Putamen (tissue), 1 donor: ENCODE measurements at places on chromosomes 7 and 10.

DNA sequence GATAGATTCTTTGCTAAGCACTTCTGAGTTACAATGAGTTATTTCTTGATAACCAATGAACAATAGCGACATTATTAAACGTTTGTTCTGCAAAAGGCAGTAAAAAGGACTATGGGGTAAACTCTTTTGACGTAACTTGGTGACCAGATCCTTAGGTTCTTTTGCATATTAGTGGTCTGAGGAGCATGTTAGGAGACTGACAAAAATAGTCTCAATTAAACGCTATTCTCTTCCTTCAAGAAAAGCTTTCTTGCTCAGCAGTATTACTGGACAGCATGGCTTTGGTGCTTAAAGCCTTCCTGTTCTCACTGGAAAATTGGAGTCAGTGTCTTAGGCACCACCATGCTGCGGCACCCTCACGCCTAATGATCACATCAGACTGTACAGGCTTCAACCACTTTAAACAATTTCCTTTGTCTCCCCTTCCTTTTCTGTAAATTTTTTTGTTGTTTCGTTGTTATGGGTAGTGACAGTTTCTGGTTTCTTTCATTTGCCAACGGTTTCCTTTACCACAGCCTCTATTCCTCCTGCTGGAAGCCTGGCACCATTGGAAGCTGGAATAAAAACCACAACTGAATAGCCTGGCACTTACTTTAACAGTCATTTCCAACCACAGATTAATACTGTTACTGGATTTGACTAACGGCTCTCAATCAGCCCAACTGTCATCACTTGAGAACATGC lies 49.2 kb upstream of the FAM133B start:
- DNase-seq, result no peak

DNA sequence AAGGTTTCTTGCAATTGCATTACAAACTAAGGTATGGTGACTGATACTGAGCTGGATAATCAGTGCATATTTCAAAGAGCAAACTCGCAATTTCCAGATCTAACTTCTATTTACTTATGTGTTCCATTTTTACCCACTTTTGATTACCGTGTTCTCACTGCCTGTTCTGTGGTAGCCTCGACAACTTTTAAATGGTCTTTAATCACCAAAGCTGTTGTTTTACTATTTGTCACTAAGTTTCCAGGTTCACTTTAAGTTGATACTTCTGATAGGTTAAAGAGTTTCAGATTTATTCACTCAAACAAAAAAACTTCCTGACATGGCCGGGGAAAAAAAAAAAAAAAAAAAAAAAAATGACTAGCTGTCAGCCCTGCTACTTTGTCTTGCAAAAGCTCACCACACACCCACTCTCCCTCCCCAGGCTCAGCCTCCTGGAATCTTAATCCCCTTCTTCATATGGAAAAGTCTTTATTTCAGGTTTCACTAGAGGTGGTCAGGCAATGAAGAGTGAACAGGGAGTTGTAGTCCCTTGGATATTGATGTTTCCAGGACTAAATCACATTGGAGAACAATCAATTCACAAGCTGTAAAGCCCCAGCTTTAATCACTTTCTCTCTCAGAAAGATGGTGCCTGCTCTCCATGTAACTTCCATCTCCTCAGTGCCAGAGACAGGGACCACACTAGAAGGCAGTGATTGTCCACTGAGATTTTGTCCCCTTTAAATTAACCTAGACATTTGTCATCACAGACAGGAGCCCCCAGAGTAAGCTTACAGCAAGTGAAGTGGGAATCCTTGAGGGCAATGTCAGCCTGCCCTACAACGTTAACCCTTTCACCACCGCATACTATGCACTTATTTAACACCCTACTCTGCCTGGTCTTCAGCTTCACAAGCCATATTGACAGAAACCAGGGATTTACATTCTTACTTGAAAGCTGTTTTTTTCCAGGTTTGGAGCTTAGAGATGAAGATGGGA lies 749.1 kb upstream of the SORCS1 start:
- DNase-seq, result no peak

- no peak for DNase-seq
Measured at GRCh38 chr10:20614911-20615310, 282.2 kb downstream of the NEBL start.

DNA sequence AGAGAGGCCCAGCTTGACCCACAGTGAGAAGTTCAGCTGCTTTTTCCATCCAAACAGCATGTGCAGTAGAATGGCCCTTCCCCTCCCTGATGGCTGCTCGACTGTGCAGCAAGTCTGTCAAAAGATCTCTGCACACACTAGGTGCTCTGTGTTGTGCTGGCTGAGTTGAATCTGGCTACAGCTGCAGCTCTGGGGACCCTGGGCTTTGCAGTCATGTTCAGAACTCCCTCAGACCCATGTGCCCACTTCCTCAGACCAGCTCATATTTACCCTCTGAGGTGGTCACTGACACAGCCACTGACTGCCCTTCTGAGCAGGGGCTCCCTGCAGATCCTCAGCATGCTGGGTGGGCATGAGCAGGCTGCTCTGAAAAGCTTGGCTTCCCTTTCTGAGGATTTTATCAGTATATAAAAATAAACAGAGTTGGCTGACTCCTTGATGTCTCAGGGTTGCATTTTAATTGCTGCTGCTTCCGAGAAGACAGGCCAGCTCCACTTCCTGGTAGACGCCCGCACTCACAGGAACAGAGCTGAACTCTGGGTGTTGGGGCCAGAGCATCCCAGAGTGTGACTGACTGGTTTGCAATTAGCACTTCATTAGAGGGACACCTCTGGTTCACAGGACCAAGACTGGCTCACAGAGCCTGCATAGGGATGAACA lies 507.9 kb downstream of the RPS24 start:
- DNase-seq, result no peak

GRCh38 chr10:129626309-129626708 lies 159.3 kb downstream of the MGMT start:
- no peak for DNase-seq

DNA sequence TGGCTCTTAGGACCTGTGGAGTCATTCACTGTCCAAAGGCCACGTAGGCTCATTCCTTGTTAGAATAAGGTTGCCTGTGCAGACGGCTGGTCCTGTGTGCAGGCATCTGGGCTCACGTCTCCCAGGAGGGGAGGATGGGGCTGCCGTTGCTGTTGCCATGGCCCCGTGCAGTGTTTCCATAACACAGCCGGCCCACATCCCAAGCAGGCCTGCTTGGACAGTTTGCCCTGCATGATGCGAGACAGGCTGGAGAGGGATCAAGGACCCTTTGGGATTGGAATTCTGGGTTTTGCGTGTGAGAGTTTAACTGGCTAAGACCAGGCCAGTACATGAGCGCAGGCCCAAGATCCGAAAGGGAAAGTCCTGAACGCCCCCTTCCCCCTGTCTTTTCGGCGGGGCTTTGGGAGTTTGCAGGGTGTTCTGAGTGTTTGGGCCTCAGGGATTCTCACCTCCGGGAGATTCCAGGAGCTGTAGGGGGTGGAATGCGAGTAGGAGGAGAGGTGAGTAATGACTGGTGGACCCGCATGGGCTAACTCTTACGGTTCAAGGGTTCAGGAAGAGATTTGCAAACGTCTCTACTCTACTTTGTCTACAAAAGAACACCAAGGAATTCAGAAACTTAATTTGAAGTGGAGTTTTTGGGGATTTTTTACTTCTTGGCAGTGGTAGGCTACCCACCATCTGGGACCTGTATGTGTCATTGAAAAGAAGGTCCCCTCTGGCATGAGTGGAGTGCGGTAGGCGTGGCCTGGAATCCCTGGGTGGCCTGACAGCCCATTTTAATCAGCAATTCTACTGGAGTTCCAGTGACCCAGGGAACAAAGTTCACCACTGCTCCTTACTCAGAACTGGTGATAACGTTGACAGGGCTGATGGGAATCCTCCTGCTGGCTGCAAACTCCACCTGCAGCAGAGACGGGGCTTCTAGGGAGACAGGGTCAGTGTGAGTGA lies 125.4 kb downstream of the ITIH5 start:
- DNase-seq, result no peak
